ENCODE measurements at places on chromosomes 3 and 15.

DNA sequence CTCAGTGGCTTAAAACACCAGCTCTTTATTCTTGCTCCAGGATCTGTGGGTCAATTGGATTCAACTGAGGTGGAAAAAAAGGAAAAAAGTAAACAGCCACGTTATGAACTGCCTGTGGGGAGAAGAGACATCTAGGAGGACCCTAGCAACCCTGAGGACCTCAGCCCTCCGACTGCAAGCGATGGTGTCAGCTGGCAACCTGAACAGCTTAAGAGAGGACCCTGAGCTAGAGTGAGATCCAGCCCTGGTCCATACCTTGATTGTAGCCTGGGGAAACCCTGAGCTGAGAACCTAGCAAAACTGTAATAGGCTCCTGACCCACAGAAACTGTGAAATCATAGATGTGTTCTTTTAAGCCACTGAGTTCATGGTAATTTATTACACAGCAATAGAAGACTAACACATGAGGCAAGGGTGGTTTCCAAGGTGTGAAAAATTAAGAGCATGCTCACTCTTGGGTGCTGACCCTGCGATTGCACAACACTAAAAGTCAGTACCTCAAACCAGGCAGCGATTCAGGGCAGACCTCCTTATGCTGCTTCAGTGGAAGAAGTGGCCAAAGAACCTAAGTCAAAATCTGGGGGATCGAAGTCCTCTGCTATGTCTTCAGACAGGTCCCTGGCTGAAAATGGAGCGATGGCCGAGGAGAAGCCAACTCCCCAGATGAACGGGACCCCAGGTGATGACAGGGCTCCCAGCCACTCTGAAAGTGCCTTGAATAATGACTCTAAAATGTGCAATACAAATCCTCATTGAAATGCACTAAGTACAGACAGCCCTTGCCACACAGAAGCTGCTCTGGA lies 57.7 kb downstream of the GASK1A start:
- no peak for DNase-seq

DNA sequence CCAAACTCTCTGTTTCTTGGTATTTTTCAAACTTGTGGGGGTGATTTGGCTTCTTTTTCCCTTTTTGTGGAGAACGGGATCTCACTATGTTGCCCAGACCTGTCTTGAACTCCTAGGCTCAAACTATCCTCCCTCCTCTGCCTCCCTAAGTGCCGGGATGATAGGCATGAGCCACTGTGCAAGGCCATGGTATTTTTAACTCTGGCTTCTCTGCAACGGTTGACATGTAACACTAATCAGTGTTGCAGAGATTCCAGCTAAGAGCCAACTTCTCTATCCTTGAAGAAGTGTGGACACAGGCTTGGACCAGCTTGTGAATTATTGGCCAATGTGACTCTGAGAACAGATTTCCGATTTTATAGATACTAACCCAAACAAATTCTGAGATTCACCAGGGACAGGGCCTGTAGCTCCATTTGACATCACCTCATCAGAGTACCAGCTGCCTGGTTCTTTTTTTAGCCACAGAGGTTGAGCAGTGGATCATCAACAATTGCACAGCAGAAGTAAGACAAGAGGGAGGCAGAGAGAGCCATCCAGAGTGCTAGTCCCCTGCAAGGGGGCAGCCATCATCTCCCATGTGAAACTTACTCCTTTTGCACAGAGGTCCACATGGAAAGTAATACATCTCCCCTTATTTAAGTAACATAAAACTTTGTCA lies 98.1 kb upstream of the SYNPR start:
- DNase-seq, result no peak

DNA sequence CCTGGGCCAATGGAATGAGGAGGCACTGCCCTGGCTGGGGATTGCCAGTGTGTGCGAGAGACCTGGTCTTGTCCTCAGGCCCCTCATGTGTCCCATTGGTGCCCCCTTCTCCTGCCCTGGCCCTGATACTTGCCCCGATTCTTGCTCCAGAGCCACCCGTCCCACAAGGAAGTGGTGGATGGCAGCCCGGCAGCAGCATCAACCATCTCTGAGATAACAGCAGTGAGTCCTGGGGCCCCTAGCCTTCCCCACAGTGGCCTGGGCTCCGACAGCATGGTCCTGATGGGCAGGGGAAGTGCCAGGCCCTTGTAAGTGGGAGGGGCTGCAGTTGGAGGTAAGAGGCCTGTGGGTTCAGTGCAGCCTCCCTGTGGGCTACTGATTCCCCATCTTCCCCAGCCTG lies 15.4 kb downstream of the VILL start:
- DNase-seq, result no peak

DNA sequence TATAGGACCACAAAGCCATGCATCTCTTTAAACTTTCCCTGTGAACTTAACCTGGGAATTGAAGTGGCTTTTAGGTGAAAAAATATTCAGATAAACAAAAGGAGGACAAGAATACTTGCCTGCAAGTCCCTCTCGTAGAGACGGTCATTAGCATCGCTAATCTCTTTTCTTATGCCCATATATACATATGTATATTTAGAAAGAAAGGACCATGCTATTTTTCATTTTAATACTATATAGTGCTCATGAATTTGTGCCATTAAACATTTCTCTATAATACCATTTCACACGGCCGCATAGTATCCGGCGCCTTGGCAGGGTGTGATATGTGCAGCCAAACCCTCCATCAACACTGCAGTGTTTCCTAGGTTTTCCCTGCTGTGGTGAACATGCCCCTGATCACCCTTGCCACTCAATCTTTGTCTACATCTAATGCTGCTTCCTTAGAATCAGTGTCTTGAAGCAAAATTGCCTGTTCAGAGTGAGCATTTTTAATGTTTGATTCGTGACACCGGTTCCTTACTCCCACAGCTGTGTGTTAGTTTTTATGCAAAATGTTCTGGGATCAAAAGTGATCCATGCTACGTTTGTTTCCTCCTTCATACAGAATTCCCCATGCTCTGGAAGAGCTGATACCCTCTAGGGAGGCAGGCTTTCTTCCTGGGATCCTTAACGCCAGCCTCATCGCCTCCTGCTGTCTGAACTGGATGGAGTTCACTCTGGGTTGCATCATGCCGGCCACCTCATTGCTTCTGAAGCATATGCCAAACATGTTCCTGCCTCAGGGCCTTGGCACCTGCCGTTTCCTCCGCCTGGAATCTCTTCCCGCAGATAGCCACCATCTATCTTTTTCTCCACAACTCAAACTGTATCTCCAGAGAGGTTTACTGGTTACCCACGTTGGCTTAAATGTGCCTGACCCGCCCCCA lies 118.1 kb downstream of the FBLN2 start:
- no peak for DNase-seq

DNA sequence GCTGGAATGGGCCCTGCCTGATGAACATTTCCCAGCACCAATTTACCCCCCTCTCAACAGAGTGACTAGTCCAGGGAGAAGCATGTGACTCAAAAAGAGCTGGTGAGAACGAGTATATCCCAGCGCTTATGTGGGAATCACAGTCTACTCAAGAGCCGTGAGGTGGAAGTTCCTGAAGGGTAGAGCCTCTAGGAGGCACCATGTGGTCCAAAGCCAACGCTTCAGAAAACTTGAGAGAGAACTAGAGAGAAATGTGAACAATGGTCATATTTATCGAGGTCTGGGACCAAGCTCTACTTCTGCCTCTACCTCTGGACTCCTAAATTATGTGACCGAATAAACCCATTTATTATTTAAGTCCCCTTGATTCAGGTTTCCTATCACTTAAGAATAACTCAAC lies 111.0 kb upstream of the RAP2B start:
- no peak for DNase-seq

GRCh38 chr3:144307951-144308350 lies 336.3 kb downstream of the DIPK2A start:
- no peak for DNase-seq

DNA sequence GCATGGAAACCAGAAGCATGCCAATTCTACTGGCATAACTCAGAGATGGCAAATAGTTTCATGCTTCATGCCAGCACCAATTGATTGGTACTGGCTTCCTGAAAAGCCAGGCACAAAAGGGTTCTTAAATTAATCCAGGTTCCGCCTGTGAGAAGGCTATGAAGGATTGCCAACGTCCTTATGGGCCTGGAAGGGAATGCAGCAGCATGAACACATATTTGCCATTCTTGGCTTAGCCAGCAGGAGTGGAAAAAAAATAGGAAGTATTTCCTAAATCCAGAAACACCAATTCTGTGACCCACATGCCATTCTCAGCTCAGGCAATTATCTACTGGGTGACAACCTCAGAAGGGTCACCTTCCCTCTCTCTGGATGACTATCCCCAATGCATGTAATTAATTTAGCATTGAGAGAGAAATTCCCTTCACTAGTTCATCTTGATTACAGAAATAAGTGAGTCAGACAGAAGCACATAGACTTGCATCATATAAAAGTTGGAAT lies 36.0 kb downstream of the ADAMTS9 start:
- DNase-seq, result no peak

DNA sequence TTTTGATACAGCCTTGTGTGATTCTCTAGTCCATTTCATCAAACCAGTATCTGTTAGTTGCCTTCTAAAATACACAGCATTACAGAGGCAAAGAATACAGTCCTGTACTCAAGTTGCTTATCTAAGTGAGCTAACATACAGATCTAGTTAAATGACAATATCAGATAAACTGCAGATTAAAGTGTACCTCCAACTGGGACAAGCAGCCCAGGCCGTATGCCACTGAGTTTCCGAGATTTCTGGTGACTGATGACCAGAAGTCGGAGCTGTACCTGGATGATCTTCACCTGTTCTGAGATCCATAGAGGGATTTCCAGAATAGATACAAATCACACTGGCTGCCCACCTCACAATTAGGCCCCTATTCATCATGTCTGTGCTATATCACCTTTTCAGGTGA lies 6.3 kb upstream of the TRIM59 start:
- DNase-seq, result no peak

All from GM13976 (cell line).